ENCODE measurements at places on chromosomes 16 and 17.

DNA sequence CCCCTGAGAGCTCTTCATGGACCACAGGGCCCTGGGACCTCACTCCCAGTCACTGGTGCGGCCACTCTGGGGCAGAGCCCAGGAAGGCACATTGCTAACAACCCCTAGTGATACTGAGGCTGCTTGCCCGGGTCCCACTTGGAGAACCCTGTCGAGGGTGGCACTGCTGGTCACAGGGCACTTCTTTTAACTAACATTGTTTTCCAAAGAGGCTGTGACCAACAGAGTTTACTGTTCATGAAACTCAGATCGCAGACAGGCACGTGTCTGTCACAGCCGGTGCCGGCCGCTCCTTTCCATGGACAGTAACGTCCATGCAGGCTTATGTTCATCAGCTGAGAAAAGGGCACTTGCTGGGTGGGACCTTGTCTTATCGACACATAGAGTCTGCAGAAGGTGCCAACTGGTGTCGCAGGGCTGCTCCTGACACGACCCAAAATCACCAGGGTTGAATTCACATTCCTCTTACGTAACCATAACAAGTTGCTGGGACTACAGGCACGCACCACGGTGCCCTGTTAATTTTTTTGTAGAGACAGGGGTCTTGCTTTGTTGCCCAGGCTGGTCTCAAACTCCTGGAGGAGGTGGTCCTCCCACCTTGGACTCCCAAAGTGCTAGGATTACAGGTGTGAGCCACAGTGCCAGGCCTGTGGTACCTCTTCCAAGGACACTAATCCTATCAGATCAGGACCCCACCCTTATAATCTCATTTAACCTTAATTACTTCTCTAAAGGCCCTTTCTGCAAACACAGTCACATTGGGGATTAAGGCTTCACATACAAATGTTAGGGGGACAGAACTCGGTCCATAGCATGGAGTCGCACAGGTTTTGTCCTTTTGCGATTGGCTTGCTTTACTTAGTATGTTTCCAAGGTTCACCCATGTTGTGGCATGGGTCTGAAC, 1.2 kb upstream of the ZC3H18 start:
- DNase-seq = no peak

- no peak for DNase-seq
Observed at GRCh38 chr17:40617678-40618240, 29.9 kb downstream of the SMARCE1 start.

GRCh38 chr17:28641579-28641978, 3.4 kb downstream of the BLTP2 start:
- no peak for DNase-seq

GRCh38 chr17:45018848-45019711, 32.4 kb downstream of the DCAKD start:
- DNase-seq = peak; percentile 57

GRCh38 chr17:6120351-6120750, 50.2 kb downstream of the WSCD1 start:
- DNase-seq = no peak

- no peak for DNase-seq
Observed at GRCh38 chr17:6488008-6488539, 43.8 kb downstream of the PIMREG start.

- DNase-seq = no peak
Observed at GRCh38 chr16:62240722-62241121, 204.5 kb upstream of the CDH8 start.

- DNase-seq = no peak
Observed at GRCh38 chr17:69357701-69358100, 30.8 kb upstream of the ABCA5 start.

GRCh38 chr16:88531931-88532433, 38.2 kb upstream of the ZC3H18 start:
- DNase-seq = no peak

DNA sequence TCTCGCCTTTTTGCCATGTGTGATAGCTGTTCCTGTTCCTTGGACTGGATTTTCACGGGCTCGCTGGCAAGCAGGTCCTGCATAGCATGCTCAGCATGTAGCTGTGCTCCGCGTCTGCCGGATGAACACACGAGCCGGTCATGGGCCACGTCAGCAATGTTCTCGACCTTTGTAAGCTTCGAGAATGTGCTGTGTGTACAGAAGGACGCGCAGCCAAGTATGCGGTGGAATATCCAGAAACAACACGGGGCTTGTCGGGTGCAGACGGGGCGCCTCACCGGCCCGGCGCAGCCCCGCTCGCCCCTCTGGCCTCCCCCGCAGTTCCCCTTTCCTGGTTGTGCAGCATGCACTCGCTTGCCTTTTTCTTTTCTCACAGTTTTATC, 42.2 kb downstream of the RPTOR start:
- DNase-seq = no peak

GRCh38 chr16:77299395-77299794, 100.2 kb downstream of the SYCE1L start:
- DNase-seq = no peak

DNA sequence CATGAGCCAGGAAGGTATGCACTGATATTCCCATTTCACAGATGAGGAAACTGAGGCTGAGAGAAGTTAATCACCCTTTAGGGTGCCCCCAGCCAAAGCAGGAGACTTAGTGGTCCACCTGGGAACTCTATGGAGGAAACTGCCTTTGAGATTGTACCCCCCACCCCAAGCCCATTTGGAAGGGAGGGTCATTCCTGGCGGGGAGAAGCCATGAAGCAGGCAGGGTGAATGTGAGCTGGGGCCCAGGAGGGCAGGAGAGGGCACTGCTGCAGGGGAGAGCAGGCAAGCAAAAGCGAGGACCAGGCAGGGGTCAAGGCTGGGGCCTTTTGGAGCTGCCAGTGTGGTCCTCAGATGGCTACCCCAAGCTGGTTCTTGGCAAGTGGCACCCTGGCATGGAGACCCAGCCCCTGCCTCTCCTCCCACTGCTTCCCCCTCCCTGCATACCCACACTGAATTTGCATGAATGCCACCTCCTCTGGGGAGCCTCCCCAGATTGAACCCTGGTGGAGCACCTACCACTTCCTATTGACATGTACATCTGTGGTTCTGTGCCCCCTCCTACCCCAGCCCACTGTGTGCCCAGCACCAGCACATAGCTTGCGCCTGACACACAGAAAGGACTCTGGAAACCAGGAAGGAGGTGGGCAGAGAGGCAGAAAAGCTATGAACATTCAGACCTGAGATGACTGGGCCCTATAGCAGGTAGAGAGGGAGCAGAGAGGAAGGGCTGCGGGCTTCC, 965 bp upstream of the TMC6 start:
- DNase-seq = peak; percentile 69

GRCh38 chr16:63287401-63287800, 1251.2 kb upstream of the CDH8 start:
- DNase-seq = no peak

- DNase-seq = no peak
Observed at GRCh38 chr16:73997971-73998370, 298.6 kb upstream of the PSMD7 start.

DNA sequence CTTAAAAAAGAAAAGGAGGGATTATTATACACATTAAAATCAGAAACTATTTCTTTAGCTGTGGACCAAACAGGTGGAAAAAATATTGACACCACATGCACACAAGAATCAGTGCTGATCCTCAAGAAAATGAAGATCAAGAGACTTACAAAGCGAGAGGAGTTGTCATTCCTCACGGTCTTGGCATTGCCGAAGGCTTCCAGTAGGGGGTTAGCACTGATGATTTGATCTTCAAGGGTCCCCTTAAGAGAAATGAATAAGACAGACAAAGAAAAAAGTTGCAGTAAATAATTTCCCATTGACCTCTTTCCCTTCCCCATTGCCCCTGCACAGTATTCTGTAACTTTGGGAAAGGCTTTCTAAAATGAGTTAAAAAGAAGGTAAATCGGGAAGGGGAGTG, 6.0 kb downstream of the MYH4 start:
- no peak for DNase-seq

- no peak for DNase-seq
Observed at GRCh38 chr17:32331243-32332040, 10.5 kb downstream of the C17orf75 start.

GRCh38 chr17:58344047-58344790, 7.8 kb downstream of the SUPT4H1 start:
- DNase-seq = peak; percentile 82

GRCh38 chr16:84947022-84947421, 64.3 kb downstream of the ZDHHC7 start:
- DNase-seq = no peak

DNA sequence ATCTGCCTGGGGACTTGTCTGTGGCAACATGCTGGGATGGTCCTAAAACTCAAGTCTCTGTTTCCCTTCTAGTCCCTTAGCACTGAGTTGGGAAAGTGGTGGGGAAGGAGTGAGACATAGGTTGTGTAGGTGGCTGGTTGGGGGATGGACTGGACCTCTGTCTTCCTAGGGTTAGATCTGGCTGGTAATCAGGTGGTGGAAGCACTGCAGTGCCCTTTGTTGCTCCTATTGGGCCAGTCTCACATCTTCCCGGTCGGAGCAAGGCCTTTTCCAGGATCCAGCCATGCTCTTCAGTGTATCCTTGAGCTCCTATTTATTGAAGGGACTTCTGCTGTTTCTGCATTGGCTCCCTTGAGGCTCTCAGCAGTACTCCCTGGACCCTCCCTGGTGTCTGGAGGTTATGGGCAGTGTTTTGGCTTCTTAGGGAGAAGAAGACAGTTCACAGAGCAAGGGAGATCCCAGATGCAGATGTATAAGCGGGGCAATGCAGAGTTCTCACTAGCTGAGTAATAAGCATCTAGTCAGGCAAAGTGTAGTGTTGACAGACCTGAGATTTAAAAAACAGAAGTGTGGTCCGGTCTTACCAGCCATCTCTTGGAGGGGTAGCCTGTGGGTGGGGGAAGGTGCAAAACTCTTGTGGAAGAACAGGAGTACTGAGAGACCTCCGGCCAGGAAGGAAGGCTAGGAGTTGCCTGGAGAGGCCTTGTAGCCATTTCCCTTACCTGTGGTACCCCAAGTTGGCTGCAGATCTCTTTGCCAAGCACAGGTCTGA, 1.3 kb upstream of the NUTF2 start:
- DNase-seq = no peak

DNA sequence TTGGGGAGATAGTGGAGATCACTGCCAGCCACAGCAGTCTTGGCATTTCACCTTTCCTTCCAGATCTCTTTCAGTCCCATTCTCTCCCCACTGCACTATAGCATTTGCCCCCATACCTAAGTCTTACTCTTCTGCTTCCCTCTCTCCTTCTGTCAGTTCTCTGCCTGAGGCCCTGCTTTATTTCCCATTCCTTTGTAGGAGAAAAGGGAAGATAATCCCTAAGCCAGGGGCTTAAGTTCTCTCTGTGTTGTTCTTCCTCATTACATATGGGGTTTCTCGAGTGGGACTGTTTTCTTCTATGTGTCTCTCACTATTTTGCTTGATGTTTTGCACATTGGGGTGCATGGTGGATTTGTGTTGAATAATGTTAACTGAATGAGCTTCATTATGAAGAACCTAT, 6.4 kb downstream of the KDM6B start:
- DNase-seq = no peak

DNA sequence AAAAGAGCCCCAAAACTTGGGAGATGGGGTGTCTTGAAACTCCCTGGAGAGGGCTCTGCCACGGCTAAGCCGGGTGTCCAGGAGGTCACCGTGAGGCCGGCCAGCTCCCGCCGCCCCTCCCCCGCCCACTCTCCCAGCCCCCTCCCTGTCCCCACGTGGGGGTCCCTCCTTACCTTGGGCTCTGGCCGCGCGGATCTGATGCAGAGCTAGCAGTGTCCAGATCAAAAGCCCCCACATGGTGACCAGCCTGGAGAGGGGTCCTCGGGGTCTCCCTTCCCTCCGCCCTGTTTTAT, 447 bp downstream of the SDK2 start:
- no peak for DNase-seq

- no peak for DNase-seq
Observed at GRCh38 chr17:82101767-82102679, 4.0 kb upstream of the FASN start.

GRCh38 chr17:56172517-56172982, 19.3 kb downstream of the ANKFN1 start:
- no peak for DNase-seq

- no peak for DNase-seq
Observed at GRCh38 chr17:51044976-51045375, 75.7 kb downstream of the SPAG9 start.

DNA sequence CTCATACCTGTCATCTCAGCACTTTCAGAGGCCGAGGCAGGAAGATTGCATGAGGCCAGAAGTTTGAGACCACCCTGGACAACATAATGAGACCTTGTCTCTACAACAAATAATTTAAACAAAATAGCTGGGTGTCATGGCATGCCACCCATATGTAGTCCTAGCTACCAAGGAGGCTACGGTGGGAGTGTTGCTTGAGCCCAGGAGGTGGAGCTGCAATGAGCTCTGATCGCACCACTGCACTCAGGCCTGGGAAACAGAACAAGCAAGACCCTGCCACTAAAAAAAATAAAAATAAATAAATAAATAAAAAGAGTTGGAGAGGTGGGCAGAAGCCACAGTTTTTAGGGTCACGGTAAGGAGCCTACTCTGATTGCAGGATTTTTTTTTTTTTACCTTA, 136.0 kb downstream of the TANC2 start:
- no peak for DNase-seq

- DNase-seq = no peak
Observed at GRCh38 chr16:50751528-50751927, 9.6 kb downstream of the CYLD start.

DNA sequence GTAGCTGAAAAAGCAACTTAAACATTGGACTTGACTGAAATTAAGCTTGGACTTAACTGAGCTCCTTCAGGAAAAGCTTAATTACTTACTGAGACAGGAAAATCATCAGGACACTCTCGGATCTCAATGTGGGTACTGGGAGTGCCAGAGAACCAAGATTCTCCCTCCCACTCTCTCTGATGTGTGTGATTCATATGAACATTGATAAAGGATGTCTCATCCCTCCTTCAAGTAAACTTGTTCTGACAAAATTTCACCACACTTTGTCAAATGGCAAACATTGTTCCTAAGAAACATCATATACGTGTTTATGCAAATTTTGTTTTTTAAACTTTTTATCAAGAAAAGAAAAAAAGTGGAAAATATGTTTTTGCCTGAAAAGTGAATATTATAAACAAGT, 4.1 kb upstream of the SLFN5 start:
- DNase-seq = no peak

- DNase-seq = no peak
Observed at GRCh38 chr17:46947216-46947615, 24.3 kb downstream of the GOSR2 start.

DNA sequence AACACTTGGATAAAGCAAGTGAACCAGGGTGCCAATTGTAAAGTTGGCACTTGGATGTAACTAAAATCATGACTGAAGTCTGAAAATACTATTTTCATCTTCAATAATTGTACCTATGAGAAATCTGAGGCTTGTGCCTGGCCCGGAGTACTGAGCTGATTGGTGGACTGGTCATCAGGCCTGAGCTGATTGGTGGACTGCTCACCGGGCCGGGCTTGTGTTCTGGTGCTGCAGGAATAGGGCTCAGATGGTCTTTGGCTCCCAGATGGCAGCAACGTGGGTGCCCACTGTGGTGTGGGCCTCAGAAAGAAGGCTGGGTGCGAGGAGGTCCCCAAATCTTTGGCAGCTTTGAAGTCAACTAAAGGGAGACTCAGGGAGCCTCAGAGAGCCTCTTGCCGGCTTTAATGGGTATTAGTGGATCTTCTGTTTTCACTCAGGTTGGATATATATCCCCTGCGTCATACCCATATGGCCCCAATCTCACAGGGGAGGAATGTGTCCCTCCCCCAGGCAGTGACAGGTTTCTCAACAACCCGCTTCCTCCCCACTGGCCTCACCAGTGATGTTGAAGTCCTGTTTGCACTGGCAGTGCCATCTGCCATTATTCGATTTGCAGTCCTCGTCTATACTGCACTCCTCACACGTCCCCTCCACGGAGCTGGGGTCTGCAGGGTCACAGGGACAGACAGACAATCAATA, 4.7 kb downstream of the UMOD start:
- no peak for DNase-seq

Data from CD4-positive, alpha-beta T cell treated with Interleukin-6 for 4 hours (primary cell).